ENCODE measurements at places on chromosomes 1 and 21.
A peak's percentile ranks its signal among the peaks of the same experiment; 100 is the strongest.

- no peak for DNase-seq
Observed at GRCh38 chr1:12284486-12284885, 54.7 kb downstream of the VPS13D start.

DNA sequence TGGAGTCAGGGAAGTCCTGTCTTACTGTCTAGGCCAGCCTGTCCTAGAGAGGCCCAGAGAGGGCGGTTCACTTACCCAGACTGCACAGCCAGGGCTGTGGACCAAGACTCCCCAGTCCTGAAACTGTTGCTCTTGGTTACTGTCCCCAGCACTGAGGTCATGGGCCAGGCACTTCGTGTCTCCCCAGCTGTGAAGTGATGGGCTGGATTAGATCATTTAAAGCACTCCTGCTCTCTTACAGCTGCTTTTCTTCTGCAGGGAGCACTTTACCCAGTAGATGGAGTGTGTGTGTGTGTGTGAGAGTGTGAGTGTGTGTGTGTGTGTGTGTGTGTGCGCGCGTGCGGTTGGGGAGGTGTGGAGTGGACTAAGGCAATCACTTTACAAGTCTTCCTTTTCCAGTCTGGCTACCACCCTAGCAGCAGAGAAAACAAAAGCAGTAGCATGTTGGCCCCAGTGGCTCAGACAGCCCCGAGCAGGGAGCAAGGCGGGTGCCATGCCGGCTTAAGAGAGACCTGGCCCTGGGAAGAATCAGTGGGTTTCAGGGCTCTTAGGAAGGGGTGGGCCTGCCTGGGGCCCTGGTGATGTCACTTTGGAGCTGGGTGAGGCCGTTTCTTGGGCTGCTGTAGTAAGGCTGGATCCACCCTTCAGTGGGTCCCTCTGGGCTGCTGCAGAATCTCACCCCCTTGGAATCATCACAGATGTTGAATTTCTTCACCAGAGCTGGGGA is 2.4 kb downstream of the SPSB1 start:
- DNase-seq = no peak

DNA sequence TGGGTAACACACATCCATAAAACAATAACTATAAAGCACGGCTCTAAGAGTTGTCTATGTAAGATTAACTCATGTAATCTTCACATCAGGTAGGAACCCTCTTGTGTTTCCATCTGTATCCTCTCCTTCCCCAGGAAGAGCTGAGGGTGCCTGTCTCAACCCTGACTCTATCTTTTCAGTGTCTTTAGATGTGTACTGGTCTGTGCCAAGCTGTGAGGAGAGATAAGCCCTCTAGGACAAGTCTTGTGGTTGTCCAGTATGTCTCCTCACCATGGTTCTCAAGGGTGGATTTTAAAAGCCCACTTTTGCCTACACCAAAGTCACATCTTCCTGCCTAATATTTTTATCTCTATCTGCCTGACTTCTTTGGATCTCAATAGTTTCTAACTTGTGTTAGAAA is 300.1 kb downstream of the KCNT2 start:
- no peak for DNase-seq

DNA sequence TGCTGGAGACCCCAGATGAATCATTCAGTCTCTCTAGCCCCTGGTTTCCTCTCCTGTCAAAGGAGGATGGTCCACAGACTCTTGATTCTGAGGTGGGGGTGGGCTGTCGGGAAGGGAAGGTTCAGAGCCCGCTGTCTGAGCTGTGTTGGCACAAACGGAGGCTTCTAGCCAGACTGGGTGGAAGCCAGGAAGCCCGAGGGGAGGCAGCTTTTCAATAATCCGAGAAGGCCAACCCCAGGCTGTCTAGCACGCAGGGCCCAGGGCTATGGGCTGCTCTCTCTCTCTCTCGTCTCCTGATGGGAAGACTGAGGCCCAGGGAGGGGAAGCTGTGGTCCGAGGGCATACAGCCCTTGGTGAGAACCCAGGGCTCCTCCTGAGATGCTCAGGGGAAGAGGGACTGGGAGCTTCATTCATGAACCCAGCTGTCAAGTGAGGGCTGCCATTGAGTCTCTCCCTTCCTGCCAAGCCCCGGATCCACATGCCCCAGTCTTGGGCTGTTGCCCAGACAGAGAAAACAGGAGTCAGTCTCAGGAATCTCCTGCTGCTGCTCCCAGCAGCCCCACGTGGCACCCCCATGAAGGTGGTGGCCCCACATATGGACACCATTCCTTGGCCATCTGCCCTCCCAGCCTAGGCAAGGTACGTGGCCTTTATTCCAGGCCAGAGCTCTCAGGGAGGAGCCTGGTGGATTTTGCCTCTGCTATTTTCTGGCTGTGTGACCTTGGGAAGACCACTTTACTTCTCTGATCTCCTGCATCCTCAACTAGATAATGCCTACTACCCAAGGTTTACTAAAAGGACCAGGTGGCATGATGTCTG is 44.4 kb downstream of the RAP1GAP start:
- DNase-seq = no peak

DNA sequence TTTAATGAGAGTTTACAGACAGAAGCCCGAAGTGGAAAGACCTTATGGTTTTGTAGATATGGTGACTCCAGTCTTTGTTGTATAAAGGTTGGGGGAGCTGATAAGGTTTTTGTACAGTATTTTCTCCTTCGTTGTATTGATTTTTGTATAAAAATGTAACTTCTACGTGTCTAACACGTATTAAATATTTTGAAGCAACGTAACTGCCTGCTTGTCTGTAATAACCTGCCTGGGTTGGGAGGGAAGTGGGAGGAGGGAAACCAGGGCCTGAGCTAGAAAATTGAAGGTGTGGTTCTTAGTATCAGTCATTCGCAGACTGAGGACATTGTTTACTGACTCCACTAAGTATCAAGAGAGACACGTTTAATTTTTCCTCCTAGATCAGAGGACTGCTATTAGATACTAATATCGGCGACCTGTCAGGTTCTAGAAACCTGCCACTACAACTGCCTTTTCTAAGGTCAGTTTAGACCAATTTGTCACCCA is 2.2 kb downstream of the IER5 start:
- DNase-seq = peak; percentile 13

GRCh38 chr1:8312235-8313218 is 5.4 kb upstream of the SLC45A1 start:
- no peak for DNase-seq

GRCh38 chr21:15249285-15249993 is 184.6 kb upstream of the NRIP1 start:
- no peak for DNase-seq

DNA sequence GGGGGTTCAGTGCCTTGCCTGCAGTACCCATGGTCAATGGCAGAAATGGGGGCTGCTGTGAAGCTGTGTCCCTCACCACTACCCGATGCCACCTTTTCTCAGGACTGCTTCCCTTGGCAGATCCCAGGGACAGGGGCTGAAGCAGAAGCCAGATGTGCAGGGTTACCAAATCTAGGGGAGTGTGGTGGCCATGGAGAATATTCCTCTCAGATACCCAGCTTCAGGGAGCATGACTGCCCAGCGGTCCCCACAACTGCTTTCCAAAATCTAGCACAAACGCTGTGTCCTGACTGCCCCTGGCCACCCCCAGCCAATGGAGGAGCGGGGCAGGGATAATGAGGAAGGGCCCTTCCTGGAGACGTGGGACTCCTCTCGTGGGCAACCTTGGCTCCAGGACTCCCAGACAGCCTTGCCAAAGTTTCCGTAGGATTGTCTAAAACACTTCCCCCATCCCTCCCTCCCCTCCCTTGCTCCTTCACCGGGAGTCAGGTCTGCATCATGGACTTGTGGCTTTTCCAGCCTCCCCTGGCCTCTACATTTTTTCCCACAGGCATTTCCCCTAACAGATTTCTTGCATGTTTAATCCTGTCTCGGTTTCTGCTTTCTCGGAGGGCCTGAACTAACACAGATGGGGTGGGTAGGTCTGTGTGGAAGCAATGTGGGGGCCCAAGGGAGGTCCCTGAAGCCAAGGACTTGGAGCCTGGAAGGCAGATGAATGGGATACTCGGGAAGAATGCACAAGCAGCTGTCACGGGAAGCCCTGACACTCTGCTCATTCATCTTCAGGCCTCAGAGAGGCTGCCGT is 80.5 kb downstream of the OMA1 start:
- no peak for DNase-seq

GRCh38 chr1:28606771-28607170 is 14.7 kb downstream of the RAB42 start:
- no peak for DNase-seq

DNA sequence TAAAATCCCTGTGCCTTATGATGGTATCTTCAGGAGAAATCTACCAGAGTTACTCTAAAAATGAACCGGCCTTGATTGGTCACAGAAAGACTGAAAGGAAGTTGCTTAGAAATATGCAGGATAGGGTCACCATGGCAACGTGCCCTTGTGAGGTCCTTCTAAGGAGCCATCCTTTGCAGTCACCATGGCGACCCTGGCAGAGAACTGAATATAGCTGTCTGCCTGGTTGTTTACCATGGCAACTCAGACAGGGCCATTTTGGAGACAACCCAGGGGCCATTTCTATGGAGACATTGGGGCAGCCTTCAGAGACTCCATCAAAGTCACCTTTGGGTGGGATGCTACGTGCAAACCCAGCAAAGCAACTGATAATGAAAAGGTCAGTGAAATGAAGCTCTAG is 43.0 kb downstream of the SNX7 start:
- DNase-seq = no peak

DNA sequence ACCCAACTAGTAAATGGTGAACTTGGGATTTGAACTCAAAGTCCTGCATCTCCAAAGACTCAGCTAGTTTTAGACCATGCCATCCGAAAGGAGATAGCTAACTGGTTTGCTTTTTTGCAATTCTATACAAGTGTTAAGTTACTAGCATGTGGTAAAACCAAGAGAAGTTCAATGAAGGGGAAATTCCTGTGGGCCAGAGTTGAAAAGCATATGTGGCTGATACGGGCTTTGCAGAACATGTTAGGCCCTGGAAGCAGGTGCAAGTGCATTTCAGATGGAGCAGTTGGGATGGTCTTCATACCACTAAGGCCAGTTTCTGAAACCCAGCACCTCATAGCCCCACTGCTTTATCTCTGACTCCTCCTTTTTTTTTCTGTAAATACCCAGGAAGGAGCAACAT is 620.9 kb downstream of the PLPP3 start:
- DNase-seq = no peak

DNA sequence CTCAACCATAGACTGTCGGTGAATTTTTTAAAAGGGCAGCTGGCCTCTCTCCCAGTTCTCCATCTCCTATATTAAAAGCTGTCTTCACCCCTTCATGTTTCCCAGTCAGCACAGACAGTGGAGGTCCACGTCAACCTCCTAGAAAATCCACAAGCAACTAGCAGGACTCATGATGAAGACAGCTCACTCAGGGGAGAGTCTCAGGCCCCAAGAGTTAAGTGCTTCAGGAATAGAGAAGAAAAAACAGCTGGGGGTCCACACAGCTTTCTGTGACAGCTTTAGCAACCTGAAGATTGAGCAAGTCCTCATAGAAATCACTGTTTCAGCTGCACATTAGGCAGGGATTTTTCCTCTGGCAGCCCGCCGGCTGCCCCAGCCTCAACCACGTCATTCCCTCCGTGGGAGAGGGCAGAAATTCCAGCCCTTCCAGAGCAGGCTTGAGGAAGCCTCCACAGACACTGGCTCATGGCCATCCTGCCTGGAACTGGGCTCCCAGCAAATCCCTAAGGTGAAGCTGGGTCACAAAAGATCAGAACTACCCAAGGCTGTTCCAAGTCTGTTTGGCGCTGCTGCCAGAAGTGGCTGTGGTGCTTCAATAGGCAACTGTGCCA is 15.2 kb downstream of the GPR161 start:
- no peak for DNase-seq

- DNase-seq = no peak
Observed at GRCh38 chr1:159012495-159012894, 2.8 kb downstream of the IFI16 start.

- DNase-seq = no peak
Observed at GRCh38 chr1:25821112-25821476, 1.3 kb downstream of the MTFR1L start.

GRCh38 chr1:169511316-169512005 is 25.7 kb upstream of the SLC19A2 start:
- no peak for DNase-seq

DNA sequence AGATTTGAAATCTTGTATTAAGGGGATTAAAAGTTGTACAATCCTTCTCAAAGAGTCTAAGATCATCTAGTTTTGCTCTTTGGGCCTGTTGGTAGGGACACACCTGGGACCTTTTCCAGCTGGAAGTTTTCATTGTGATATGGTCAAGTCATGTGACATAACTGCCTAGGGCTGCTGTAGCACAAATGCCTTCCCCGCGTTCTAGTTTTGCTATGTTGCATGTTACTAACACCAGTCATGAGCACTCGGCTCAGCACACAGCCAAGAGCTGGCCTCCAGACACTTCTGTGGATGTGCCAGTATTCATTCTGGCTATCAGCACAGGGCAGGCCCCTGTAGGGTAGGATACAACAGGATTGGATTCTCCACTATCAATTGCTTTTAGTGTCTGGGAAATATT is 14.6 kb upstream of the FLG2 start:
- DNase-seq = no peak

- DNase-seq = no peak
Observed at GRCh38 chr1:14724246-14724645, 125.8 kb downstream of the KAZN start.

GRCh38 chr21:27799861-27800260 is 833.0 kb upstream of the ADAMTS5 start:
- DNase-seq = no peak

DNA sequence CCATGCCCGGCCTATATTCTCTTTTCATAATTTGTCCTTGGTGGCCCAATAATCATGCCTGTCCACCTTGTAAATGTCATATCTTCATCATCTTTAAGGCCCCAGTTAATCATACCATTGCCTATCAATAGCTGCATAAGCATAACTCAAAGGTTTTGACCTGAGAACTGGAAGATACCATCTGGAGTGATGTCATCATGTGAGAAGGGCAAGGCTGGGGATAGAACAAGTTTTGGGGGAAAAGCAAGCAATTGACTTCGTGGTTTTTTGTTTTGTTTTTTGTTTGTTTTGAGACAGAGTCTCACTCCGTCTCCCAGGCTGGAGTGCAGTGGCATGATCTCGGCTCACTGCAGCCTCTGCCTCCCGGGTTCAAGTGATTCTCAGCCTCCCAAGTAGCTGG is 6.2 kb downstream of the UBIAD1 start:
- no peak for DNase-seq

GRCh38 chr1:111621050-111621449 is 1.5 kb downstream of the RAP1A start:
- no peak for DNase-seq

GRCh38 chr21:33058527-33058926 is 11.4 kb upstream of the OLIG1 start:
- DNase-seq = no peak

- DNase-seq = no peak
Observed at GRCh38 chr1:168159251-168159650, 19.5 kb upstream of the TIPRL start.

Measured in activated T-cell treated with anti-CD3 and anti-CD28 coated beads for 4 hours (primary cell).